Lung (tissue), 17 donors: ENCODE measurements at places on chromosomes 11 and 22.

DNA sequence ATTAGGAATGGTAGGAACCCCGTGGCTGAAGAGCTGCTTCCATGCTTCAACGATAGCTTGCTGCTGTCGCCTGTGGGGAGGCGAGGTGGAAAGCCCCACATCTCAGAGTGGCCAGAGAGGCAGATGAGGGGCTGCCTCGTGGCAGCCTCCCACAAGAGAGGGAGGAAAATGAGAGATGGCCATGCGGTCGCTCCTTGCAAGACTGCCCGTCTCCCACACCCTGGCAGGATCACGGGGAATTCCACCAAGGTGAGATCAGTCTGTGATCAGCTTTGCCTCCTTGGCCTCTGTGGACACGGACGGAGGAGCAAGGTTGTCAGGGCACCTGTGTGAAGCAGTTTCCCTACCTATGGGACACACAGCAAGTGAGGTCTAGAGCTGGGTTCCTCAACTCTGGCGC lies 3.0 kb downstream of the CRYBA4 start:
- no peak for DNase-seq

- DNase-seq = peak; percentile 13
These were observed 104.7 kb upstream of the BID start for GRCh38 chr22:17878941-17879340.

DNA sequence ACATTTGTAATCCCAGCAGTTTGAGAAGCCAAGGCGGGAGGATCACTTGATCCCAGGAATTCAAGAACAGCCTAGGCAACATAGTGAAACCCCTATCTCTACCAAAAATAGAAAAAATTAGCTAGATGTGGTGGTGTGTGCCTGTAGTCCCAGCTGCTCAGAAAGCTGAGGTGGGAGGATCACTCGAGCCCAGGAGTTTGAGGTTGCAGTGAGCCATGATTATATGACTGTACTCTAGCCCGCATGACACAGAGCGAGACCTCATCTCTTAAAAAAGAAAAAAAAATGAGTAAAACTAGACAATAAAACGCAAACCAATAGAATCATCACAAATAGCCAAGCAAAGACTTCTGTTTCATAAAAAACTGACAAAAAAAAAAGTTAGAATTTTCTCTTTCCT lies 21.8 kb downstream of the NUCB2 start:
- no peak for DNase-seq

DNA sequence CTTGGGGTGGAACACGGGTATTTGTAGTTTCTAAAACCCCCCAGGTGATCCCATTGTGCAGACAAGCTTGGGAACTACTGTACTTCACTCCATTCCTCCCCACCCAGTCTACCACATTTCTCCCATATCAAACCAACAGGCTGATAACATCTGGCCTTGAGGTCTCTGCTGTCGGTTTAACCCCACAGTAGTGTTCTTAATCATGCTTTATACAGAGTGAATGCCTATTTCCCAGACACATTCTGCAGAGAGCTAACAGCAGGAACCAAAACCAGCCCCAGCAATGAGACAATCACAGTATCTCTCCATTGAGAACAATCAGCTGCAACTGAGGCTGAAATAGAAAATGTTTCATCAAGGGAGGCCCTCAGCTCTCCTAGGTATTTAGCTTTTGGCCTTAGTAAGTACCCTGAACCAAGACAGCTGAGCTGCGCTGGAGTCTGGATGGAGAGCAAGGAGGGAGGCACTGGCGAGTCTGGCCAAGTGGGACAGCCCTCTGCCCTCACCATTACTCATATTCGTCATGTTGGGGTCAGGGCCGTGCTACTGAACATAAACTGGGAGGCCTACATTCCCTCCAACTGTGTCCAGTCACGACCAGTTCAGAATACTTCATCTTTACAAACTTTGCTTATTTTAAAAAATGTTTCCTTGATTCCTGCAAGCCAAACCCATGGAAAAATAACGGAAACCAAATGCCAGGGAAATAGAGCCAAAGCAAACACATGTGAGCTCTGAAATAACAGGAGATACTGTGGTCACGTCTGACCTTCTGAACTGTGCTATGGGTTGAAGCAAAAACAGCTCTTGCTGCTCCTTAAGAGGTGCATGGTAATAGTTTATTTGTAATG lies 81.0 kb downstream of the CCDC34 start:
- no peak for DNase-seq

DNA sequence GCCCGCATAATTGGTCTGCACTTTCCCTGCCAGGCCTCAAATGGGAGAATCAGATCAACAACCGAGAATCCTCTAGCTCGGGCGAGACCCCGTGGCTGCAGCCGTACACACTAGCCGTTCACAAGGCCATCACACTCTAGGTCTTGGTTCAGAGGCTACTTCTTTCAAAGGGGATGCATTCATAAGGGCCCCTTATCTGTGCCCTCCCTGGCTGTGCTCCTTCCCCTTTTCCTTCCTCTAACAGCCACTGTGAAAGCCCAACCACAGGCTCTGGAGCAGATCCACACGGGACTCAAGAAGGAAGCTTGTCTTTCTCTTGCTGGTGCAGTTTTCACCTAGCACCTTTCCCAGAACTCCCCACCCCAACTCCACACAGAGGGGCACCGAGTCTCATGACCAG lies 24.5 kb downstream of the SMIM38 start:
- no peak for DNase-seq

- DNase-seq = no peak
These were observed 13.8 kb downstream of the EHF start for GRCh38 chr11:34634694-34635062.

DNA sequence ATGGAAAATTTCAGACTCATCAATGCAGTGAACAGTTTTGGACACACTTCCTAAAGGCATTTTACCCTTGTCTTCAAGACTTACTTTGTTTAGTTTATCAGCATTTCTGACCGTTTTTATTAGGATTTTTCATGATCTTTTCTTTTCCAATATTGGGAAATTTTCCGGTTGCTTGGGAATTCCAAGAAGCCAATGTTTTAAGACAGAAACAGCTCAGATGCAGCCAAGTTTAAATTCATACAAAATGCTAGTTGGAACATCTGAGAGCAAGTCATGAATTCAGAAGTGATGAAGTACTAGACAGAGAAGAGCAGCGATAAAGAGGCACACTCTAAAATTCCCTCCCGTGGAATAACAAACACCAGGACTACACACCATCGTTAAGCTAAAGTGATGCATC lies 68.6 kb downstream of the RAB38 start:
- no peak for DNase-seq

DNA sequence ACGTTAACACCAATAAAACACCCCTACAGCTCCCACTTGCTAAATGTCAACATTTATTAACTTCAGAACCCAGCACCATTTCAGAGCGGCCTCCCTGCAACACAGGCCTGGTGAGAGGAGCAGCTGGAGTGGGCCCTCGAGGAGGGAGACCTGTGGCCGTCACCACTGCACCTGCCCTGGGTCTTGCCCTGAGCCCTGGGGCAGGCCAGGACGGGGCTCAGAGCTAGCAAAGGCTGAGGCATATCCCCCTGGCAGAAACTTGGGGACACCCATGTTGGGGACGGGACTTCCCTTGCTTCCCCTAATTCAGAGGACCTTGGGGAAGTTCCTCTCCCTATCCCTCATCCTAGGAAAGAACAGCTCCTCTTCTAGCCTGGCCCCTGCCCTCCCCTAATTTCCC lies 137.3 kb upstream of the THY1 start:
- DNase-seq = no peak

- DNase-seq = no peak
These were observed 7.8 kb downstream of the LDHAL6A start for GRCh38 chr11:18463439-18463838.

GRCh38 chr22:27435844-27436576 lies 365.5 kb downstream of the MN1 start:
- DNase-seq = peak; percentile 74

- DNase-seq = no peak
These were observed 1376.0 kb downstream of the TBC1D22A start for GRCh38 chr22:48138427-48138826.

- DNase-seq = no peak
These were observed 66.4 kb upstream of the OR4B1 start for GRCh38 chr11:48150213-48150612.

DNA sequence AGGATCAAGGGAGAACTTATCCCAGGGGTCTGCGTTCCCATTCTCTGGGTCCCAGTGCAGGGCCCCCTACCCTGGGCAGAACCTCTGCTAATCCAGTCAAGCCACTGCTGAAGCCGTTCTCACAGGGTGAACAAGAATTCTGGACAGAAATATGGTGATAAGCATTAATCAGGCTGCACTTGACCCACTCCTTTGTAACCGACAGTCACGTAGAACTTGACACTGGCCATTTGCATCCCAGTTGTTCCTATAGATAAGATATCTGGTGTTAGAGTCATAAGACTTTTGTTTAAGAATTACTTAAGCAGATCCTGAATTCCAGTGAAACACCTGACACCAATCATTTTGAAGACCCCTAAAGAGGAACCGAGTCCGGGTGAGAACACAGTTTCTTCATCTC lies 107.5 kb upstream of the THY1 start:
- DNase-seq = no peak

- no peak for DNase-seq
These were observed 38.7 kb upstream of the GCAT start for GRCh38 chr22:37769056-37769455.

- peak; percentile 32 for DNase-seq
These were observed 557 bp downstream of the RANGAP1 start for GRCh38 chr22:41285441-41285819.

DNA sequence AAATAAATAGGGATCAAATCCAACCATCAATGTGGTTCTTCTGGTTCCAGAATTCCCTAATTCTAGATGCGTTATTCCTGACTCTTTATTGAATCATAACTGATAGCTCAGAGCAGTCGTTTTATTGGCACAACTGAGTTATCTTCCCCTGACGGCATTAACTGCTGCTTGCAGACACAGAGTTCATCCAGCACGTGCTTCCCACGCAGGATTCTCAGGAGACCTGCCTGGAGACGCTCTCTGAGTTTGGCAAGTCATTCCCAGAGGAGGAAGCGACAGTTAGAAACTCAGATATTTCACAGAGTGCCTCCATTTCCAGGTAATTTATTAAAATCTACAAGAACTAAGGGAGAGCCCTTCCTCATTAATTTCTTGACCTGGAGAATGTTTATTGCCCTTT lies 35.4 kb upstream of the PHF21B start:
- DNase-seq = no peak
